ENCODE measurements at places on chromosomes 11 and 22.

DNA sequence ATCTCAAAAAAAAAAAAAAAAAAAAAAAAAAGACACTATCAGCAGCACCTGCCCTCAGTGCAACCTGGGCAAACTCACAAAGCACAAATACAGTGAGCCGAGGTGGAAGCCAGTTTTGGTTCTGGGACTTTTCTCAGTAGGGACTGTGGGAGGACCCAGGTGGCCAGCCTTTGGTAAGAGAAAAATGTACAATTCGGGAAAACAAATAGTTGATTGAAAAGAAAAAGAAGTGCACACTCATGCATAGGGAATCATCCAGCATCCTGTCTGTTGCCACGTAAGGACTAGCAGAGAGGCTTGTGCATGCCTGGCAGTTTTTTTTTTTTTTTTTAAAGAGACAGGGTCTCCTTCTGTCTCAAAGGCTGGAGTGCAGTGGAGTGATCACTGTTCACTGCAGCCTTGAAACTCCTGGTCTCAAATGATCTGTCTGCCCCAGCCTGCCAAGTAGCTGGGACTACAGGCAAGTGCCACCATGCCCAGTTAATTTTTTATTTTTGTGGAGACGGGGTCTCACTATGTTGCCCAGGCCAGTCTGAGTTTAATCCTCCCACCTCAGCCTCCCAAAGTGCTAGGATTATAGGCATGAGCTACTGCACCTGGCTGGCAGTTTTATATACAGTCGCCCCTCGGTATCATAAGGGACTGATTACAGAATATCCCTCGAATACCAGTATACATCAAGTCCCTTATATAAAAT, 36.7 kb downstream of the TPST2 start:
- no peak for DNase-seq

DNA sequence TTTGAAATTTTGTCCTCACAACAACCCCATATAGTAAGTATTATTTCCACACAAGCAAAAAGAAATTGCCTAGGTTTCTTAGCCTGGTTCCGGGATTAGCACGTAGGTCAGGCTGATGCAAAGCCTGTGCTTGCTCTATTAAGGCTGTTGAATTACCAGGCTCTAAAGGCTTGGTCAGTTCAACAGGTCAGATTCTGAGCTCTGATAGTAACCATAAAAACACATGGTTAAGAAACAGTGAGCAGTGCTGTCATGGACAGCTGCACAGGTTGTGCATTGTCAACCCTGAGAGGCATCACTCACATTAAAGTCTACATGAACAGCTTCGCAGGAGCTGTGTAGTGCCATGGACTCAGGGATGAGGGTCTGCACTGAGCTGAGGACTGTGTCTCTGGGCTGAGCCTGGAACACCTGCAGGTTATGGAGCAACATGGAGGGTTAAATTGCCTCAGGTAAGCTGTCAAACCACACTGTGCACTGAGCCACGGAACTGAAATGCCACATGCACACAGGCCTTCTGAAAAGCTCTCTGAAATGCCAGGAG, 98.0 kb downstream of the PIWIL4 start:
- no peak for DNase-seq

- no peak for DNase-seq
These were observed 18.3 kb upstream of the MICAL3 start for GRCh38 chr22:18042685-18043084.

GRCh38 chr11:58922479-58922878, 16.8 kb upstream of the GLYATL1 start:
- DNase-seq, result no peak

- DNase-seq, result no peak
These were observed 17.8 kb downstream of the BBOX1 start for GRCh38 chr11:27058456-27058855.

- DNase-seq, result no peak
These were observed 13.2 kb downstream of the ZNRF3 start for GRCh38 chr22:28896611-28897010.

DNA sequence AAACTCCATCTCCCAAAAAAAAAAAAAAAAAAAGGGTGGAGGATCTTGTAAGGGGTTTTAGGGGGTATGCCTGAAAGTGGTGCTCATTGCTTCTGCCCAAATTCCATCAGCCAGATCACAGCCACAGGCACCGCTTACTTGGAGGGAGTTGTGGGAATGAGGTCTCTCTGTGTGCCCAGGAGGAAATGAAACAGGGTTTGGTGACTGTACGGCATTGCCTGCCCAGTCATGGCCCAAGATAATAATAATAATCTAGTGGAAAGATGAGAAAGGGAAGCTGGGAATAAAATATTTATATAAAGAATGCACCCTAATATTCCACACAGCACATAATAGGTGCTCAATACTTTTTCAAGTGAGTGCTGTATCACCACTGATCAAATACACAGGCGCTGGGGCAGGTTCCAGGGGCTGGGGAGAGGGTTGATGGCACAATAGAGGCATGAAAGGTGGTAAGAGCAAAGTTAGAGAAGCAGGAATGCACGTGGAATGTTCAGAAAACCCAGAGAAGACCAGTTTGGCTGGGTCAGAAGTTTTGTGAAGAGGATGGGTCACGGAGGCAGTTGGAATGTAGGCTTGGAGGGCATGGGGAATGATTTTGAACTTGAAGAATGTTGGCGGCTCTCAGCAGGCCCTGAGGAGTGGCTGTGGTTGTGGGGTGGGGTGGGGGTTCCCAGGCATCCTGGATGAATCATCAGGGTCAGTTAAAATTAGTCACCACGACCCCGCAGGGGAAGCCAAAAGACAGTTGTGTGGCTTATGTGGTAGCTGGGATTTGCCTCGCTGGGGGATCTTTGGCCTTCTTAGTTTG, 12.5 kb upstream of the MB start:
- DNase-seq, result no peak

DNA sequence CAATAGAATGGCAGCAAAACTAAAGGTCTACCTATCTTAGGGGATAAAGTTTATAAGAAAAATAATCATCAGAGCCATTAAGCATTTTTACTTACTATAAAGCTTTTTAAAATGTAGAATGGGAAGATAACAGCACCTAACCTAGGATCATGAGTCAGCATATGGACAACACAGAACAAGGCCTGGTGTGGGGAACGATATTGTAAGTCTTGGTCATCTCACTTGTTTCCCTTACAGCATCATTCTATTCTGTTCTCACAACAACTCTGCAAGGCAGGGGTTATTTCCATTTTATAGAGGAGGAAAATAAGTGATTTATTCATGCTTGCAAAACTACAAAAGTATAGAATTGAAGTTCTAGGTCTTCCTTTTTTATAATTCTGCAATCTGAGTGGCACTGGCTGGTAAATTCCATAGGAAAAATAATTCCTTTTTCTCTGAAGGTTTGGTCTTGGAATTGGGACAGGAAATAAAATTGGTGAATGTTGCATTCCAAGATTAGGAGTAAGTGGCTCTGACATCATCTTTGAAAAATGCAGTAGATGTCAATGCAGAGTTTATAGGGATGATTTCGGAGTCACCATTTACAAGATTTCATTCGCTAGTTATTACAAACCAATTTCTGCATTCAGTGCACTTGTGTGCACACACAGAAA, 423.0 kb downstream of the DYNC2H1 start:
- DNase-seq, result no peak

- no peak for DNase-seq
These were observed 100.8 kb downstream of the TRAF6 start for GRCh38 chr11:36409152-36409816.

DNA sequence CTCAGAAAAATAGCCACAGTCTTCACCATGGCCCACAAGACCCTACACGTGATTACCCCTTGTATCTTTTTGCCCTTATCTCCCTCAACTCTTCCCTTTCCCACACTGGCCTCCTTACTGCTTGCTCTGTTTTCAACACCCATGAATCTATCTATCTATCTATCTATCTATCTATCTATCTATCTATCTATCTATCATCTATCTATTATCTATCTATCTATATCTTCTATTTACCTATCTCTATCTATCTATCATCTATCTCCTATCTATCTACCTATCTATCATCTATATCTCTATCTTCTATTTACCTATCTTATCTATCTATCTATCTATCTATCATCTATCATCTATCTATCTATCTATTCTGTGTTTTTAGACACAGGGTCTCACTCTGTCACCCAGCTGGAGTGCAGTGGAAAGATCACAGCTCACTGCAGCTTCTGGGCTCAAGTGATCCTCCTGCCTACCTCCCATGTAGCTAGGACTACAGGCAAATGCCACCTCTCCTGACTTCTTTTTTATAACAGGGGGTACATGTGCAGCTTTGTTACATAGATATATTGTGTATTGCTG, 54.2 kb downstream of the CNTF start:
- DNase-seq, result no peak

DNA sequence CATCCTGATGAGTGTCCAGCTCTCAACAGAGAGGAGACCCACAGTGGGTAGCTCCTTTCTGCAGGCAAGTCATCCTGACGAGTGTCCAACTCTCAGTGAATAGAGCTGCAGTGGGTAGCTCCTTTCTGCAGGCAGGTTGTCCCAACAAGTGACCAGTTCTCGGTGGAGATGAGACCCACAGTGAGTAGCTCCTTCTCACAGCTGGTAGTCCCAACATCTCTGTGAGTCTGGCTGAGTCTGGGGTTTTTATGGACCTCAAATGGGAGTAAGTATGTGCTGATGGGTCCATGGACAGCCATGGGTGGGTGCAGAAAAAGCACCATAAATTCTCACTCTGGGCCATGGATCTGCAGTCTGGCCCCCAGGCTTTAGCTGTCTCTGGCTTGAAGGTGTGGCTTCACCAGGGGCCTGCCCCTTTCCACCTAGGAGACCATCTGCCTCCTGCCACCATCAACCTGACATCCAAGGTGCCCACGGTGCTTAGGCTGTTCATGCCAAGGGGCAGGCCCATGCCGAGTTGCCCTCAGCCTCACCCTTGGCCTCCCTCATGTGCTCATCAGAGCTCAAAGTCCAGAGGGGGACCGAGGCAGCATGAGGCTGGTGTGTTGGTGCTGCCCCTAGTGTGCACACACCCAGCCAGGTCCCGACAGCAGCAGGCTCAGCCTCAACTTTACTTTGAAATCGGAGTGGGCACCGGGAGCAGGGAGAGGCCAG, 15.3 kb downstream of the NPAT start:
- no peak for DNase-seq

DNA sequence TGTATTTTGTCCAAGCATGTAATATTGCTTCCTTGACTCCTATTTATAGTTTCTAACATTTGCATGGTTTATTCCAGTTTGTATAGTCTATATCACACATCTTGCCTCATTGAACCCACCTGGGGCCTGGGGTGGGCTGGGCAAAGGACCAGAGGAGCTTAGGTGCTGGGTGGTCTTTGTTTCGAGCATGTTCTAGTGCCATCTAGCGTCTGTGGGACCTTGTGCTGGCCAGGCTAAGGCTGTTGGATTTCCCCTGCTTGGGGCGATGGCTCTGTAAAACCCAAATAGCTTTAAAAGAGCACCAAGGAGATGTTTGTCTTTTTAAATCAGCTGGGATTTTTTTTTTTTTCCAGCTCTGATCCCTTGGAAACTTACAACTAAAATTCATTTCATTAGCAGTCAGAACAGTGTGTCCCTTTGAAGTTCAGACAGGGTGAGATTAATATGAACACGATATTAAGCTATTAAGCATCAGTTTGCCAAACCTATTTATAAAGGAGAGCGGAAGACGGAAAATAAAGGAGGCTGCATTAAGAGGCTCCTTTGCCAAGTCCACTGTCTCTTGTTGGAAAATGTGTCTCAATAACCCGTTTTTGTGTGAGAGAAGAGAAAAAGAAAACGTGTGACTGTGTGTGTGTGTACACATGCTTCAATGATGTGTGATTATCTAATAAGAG, 157.4 kb downstream of the COMMD9 start:
- DNase-seq, result peak; percentile 57

GRCh38 chr22:36464715-36465231, 16.7 kb downstream of the TXN2 start:
- no peak for DNase-seq

GRCh38 chr11:88447281-88447680, 109.7 kb upstream of the CTSC start:
- no peak for DNase-seq

- DNase-seq, result no peak
These were observed 52.4 kb upstream of the MYO18B start for GRCh38 chr22:25689631-25690030.

GRCh38 chr11:35101223-35101622, 37.7 kb upstream of the CD44 start:
- no peak for DNase-seq

- no peak for DNase-seq
These were observed 2.8 kb upstream of the BCO2 start for GRCh38 chr11:112172362-112172994.

DNA sequence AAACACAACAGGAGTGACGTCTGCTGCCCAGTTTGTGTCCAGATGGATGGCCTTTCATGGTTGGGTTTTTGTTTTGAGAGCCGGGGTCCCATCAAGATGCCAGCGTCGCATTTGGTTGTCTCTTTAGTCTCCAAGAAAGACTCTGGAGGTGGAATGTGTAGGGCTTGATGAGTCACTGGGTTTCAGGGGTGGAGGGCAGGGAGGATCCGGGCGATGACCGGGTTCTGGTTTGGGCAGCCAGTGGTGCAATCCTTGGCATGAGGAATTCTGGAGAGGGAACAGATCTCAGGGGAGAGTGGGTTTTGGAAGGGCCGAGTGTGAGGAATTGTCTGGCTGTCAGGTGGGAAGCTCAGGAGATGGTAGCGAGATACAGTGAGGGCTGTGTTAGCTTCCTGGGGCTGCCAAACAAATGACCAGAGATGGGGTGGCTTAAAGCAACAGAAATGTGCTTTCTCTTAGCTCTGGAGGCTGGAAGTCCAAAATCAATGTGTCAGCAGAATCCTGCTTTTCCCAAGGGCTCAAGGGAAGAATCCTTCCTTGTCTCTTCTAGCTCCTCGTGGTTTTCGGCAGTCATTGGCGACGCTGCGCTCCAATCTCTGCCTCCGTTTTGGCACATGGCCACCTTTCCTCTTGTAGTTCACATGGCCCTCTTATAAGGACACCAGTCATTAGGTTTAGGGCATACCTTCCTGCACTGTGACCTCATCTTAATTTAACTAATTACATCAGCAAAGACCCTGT, 26.4 kb upstream of the PPFIA1 start:
- no peak for DNase-seq

- DNase-seq, result peak; percentile 95
These were observed 39.3 kb upstream of the TP53I11 start for GRCh38 chr11:44989831-44990566.

DNA sequence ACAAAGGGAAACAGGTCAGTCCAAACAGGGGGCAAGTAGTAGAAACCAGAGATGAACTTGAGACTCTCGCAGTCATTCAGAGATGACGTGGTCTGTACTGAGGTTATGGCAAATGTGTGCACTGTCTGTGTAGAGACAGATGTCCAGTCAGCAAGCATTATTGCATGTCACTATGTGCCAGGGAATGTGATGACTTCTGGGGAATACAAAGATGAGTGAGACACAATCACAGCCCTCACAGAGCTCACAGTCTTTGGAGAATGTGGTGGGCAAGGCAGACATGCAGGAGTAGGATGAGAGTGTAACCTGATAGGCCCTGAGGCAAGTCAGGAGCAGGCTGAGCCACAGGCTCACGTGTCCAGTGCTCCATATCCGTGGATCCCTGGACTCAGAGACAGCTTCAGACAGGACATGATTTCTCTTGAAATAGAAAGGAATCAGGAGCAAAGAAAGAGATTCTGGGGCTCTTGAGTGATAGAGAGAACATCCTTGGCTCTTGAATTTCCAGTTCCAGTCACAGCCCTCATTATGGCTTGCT, 550.7 kb downstream of the ETS1 start:
- no peak for DNase-seq

Measured in NCI-H1694 treated with DMSO at 0.1 percent for 48 hours (cell line).